ENCODE measurements at places on chromosomes 2 and 18. TPM values are rescaled to one million over a fixed set of nuclear protein-coding genes. Genes with fewer than 3 reads are reported as not detected.

GRCh38 chr2:205975082-205975949 lies 110.7 kb downstream of the INO80D start:
- DNase-seq: no peak

- no peak for DNase-seq
These were observed 46.6 kb downstream of the FSIP2 start for GRCh38 chr2:185785156-185785555.

DNA sequence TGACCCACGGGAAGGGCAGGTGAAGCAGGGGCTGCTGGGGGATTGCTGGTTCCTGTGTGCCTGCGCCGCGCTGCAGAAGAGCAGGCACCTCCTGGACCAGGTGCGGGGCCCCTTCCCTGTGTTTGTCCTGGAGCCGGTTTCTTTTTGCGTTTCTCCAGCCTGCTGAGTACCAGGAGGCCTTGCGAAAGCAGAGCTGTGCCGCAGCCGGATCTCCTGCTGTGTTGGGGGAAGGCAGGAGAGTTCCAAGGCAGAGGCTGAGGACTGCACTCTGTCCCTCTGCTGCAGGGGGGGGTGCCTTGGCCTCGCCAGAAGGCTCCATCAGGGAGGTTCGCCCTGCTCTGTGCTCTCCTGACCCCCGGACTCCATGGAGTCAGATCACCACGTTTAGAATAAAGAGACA lies 2.8 kb downstream of the CAPN10 start:
- DNase-seq: no peak

DNA sequence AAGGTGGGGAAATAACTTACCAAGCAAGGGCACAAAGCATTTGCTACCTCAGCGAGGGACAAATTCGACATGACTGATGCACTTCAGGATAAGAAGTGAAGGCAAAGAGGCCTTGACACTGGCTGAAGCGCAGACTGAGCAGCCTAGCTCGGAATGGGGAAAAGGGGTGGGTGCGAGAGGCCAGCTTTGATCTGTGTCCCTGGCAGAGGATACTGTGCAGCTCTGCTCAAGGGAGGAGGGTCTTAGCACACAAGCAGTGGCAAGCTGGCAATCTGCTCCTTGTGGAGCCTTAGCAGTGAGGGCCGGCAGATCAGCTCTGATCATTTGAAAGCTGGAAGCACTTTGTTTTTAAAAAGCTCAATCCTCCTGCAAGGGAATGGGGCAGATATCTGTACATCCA lies 222.3 kb downstream of the ZBTB7C start:
- DNase-seq: no peak

GRCh38 chr2:239778861-239779558 lies 246.1 kb downstream of the NDUFA10 start:
- no peak for DNase-seq

- no peak for DNase-seq
These were observed 45.4 kb downstream of the SPRED2 start for GRCh38 chr2:65386989-65387388.

DNA sequence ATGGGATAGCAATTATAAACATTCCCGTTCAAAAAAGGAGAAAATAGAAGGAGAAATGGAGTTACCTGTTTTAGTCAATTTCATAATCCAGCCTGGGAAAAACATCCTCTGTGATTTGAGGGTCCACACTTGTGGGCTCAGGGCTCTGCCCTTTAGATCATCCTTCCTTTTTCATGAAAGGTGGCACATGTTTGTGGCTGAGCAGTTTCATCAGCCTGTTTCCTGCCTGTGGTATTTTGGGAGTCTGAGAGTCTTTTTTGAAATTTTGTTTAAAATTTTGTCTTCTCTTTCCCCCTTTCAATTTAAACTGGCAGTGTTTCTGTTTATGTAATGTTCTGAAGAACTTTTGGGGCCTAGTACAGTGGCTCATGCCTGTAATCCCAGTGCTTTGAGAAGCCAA lies 84.0 kb downstream of the KIAA1328 start:
- DNase-seq: no peak

DNA sequence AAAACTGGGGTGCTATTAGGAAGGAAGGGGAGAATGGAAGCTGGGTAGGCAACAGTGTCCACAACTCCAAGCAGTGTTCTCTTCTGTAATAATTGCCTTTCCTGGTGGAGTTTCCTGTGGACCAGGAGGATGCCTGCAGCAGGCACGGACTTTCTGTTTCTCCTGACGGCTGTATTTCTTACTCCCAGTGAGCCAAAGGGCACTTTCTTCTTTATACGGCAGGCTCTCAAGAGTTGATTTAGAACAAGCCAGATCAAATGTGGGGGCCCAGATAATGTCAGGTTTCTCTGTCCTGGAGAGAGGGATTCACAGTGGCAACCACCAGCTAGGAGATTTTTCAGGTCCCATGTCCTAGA lies 13.0 kb upstream of the PROC start:
- no peak for DNase-seq

DNA sequence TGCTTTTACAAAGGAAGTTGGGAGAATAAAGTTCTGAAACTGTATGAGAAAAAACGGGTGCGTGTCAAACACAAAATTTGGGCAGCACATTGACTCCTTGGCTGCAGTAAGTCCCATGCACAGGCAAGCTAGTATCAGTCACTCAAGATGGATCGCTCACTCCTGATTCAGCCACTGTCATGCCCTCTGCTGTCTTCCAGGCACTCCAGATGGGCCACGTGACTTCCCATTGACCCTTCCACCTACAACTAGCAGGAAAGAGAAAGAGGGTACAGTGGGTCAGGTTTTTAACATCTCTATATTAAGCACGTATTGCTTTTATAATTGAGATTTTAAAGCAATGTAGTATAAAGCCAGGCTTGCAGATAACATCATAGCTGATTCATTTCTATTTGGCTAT lies 8.6 kb downstream of the ARHGEF33 start:
- no peak for DNase-seq

Gene ASAP2
- 0.26 TPM for total RNA-seq

Gene MTCL1
- 0.35 TPM for total RNA-seq

Gene RTKN
- total RNA-seq: 1.8 TPM

Gene ATOH8
- total RNA-seq: not detected

Measured in activated CD4-positive, alpha-beta T cell treated with anti-CD3 and anti-CD28 coated beads for 36 hours (primary cell).